Ascending aorta (tissue), 2 donors: ENCODE measurements at places on chromosomes 2 and 18.

- no peak for DNase-seq
Observed at GRCh38 chr18:2027756-2028155, 543.5 kb downstream of the METTL4 start.

GRCh38 chr2:20542746-20543468 is 96.0 kb downstream of the RHOB start:
- no peak for DNase-seq

GRCh38 chr2:66526180-66526579 is 91.3 kb downstream of the MEIS1 start:
- DNase-seq: no peak

- DNase-seq: no peak
Observed at GRCh38 chr2:169095621-169096105, 26.3 kb downstream of the DHRS9 start.
